ENCODE measurements at places on chromosomes 6 and 20.

- DNase-seq: no peak
Observed at GRCh38 chr20:56572172-56572571, 39.1 kb downstream of the FAM209B start.

- no peak for DNase-seq
Observed at GRCh38 chr6:2914318-2914660, 11.2 kb upstream of the SERPINB9 start.

DNA sequence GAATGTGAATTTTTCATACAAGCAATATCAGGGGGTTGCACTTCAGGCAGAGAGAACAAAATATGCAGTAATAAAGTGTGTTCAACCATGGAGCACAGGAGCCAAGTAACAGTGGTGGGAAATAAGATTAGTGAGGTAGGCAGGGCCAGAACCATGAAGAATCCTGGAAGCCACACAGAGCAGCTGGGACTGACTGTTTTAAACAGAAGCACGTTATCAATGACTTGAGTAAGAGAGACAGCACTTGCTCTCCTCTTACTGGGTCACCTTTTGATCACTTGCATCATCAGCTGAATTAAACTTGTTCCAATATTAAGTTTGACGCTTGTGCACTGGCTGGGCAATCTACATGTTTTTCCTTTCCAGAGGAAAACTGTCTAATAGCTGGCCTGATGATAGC lies 238.5 kb downstream of the TBX18 start:
- no peak for DNase-seq

DNA sequence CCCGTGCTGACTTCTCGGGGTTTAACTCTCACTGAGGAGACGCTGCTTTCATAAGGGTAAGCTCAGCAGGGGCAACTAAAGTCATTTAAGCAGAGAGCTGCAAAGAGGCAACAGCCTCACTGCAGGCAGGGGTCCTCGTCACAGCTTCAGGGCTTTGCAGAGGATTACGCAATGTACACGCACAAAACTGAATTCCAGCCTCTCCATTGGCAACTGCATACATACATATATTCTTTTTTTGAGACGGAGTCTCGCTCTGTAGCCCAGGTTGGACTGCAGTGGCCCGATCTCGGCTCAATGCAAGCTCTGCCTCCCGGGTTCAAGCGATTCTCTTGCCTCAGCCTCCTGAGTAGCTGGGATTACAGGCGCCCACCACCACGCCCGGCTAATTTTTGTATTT lies 2.4 kb downstream of the GMEB2 start:
- DNase-seq: peak; percentile 13

- DNase-seq: no peak
Observed at GRCh38 chr20:50462093-50462690, 48.0 kb upstream of the PTPN1 start.

Data from fibroblast of skin of back (primary cell).